ENCODE measurements at places on chromosomes 12 and 14.

DNA sequence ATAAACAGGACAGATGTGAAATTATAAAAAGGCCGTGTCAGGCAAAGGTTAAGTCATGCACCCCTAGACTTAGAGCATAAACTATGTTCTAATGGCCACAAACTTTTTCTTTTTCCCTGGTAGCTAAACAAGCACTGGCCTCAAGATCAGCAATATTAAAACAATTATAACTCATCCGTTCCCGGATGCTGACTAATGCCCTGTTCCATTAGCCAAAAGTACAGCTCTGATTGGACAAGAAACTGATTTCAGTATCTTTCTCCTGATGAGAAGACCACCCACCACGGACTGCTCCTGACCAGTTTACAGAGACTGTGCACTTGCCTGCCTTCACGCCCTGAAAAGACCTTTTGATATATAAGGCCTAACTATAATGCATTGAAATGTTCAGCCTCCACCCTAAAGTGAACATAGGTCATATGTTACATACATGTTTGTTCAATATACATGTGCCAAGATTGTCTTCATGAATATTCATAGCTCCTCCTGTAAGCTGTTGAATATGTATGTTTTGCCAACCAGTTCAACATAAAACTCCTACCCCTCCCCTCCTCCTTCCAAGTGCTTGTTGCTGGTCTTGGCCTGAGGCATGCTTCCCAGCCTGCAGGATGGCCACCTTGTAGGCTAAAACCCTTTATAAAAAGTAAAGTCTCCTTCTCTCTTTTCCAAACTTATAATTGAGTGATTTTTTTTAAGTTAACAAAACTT, 162.0 kb downstream of the IPO8 start:
- DNase-seq = no peak

DNA sequence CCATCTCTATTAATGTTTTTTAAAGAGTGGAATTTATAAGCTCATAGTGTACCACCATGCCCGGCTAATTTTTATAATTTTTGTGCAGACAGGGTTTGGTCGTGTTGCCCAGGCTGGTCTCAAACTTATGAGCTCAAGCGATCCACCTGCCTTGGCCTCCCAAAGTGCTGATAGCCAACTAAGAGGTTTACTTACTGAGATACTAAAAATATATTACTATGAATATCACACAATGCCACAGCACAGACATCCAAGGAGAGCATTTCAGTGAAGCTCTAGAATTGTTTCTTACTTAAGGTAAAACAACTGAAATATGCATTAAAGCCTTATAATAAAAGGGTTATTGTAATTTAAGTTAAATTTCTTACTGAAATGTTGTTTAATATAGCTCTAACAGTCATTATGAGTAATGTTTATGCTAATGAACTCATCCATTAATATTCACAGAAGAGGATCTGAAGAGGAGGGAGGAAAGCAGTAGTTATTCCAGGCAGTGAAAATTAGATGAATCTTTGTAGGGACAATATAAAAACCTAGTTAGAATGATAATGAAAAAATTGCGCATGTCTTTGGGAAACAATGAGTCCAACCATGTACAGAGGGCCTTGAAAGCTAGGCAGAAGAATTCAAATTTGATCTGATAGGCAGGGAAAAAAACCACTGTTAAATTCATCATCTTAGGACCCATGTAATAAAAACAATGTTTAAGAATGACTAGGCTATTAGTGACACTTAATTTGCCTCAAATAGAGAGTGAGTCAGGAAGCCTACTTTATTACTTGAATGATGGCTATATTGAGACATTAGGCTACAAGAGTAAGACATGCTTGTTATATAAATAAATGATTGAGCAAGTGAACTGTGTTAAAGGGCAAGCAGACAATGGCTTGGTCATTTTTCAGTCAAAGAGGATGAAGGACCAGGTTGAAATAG, 99.2 kb downstream of the SLC41A2 start:
- DNase-seq = no peak

DNA sequence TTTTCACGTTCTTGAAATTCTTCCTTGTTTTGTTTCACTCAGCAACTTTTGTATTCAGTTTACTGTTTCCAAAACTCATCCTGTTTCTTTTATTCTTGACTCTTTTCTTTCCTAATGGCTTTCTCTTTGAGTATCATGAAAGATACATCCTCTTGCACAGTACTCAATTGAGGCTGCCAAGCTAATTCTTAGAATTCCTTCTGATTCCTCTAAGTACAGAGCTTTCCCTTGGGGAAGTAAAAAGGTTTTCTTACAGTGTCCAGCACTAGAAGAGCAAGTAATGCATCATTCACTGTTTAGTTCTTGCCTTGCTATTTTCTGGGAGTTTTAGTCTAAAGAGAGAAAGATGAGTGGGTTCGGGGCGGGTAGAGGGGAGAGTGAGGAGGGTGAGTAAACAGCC, 154.1 kb downstream of the NEDD1 start:
- DNase-seq = no peak

DNA sequence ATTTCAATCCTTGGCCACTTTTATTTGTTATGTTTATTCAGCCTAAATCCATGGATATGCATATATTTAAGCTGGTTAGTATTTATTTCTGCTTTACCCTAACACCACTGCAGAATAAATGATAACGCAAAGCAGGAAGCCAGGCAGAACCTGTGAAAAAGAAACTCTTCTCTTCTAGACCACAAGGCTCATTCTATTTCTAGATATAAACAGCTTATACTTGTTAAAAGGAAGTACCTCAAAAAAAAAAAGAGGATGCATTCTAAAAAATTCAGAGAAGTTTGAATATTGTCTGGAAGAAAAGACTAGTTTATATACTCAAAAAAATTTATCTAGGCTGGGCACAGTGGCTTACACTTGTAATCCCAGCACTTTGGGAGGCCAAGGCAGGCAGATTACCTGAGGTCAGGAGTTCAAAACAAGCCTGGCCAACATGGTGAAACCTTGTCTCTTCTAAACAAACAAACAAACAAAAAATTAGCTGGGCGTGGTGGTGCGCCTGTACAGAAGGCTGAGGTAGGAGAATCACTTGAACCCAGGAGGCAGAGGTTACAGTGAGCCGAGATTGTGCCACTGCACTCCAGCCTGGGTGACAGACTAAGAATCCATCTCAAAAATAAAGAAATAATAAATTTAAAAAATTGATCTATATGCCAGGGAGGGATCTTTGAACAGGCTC, 55.8 kb downstream of the GALNT4 start:
- no peak for DNase-seq

DNA sequence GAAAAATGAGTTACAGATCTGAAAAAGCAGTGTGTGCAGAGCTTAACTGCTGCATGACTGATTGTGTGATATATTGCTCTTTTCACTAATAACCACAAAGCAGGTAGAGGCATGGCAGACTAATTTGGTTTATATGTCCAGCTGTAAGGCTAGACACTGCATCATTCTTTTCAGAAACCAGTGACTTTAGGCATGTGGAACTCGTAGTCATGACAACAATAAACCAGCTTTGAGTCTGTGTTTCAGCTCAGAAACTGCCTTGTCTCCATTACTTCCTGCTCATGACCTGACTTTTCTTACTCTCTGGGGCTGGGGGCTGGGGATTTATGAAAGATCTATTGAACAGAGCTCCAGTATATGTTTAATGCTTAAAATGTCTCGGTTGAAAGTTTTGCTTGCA, 146.8 kb upstream of the LRIG3 start:
- DNase-seq = no peak

- DNase-seq = no peak
Observed at GRCh38 chr12:114682106-114682784, 1.7 kb downstream of the TBX3 start.

- no peak for DNase-seq
Observed at GRCh38 chr12:89453121-89453978, 71.2 kb downstream of the GALNT4 start.

- no peak for DNase-seq
Observed at GRCh38 chr12:49909826-49910225, 6.1 kb upstream of the FAIM2 start.

DNA sequence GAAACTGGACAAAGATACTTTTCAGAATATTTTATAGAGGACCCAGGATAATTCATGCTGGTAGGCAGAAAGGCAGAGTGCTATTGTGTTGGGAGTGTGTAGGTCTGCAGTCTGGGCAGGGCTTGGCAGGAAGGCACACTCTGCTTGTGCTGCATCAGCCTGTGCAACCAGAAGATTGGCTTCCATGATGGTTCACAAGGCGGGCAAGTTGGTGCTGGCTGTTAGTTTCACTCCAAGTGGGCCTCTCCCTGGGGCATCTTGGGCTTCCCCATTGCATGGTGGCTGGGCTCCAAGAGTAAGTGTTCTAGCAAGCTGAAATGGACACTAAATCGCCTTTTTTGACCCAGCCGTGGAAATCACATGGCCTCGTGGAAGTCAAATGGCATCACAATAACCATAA, 1.8 kb upstream of the UBE2N start:
- DNase-seq = no peak

DNA sequence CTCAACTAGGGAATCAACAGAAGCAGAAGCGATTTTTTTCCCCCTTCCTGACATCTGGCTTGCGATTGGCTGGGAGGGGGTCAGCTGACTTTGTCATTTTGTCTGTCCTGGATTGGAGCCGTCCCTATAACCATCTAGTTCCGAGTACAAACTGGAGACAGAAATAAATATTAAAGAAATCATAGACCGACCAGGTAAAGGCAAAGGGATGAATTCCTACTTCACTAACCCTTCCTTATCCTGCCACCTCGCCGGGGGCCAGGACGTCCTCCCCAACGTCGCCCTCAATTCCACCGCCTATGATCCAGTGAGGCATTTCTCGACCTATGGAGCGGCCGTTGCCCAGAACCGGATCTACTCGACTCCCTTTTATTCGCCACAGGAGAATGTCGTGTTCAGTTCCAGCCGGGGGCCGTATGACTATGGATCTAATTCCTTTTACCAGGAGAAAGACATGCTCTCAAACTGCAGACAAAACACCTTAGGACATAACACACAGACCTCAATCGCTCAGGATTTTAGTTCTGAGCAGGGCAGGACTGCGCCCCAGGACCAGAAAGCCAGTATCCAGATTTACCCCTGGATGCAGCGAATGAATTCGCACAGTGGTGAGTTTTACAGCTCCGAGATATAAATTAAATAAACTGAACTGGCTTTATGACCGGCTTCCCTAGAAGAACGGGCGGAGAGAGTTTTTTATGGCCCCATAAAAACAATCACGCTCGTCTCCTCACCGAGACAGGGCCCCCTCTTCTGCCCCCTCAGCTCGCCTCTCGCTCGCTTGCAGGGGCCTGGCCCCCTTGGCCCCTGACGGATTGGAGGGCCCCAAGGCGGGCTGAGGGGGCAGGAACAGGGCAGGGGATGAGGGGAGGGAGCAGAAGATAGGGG, at the start of gene HOXC6:
Gene HOXC6 (plus strand): TSS at position 127 of the 888 bp plus-strand sequence. CDS start 82 bp downstream, at position 209.
- DNase-seq = no peak

DNA sequence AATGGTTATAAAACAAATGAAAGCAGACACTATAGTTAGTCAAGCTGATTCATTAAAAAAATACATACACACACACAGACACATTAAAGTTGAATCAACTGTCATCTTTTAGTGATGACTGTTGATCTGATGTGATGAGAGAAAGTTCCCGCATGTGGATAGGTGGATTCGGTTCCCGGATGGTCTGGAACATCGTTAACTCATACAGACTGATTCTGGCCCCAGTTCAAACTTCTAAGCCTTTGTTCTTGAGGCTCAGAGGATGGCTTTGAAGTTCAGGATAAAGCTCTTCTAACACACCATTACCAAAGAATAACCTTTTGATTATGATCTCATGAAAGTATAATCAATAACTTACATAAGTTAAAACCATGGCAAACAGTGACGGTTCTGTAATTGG, 27.5 kb downstream of the WIF1 start:
- DNase-seq = no peak

DNA sequence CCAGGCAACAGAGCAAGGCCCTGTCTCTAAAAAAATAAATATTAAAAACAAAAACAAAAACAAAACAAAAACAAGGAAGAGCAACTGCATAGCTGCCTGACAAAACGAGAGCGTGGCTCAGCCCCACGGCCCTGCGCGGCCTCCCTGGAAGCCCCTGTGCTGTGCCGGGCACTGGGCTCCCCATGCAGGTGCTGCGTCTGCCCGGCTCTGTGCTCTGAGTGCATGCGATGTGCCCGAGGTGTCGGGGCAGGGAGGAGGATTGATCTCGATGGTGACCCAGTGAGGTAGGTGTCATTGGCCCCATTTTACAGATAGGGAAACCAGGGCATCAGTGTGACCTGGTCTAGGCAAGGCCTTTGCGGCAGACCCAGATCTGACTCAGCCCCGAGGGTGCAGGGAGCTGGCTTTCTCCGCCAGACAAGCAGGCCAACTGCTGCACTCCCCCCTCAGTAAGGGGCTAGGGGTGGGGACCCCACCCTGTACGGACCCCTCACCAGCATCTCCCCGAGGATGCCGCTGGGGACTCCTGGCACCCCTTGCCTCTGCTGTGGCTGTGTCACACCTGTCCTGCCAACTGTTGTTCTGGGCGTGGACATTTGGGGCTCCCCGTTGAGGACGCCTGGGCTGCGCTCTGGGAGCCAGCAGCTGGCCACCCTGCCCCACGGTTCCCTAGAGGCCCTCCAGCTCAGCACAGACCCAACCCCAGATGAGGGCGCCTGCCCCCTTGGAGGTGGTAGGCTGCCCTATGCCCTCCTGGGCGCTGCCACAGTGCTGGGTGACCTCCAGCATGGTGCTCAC, 15.3 kb downstream of the GPR132 start:
- no peak for DNase-seq

Measured in stimulated activated CD8-positive, alpha-beta memory T cell treated with anti-CD3 and anti-CD28 coated beads, Interleukin-2, amount 100 ng/mL, for 1 hour (primary cell).